ENCODE measurements at places on chromosomes 3 and 15. TPM values are rescaled to one million over a fixed set of nuclear protein-coding genes. Genes with fewer than 3 reads are reported as not detected.

The MORC1 gene
- not detected for total RNA-seq

- H3K27ac ChIP-seq: no peak overlapping the region
- no peak overlapping the region for H3K4me3 ChIP-seq
- no peaks in the 10 kb centered on the region for H3K36me3 ChIP-seq
- no peaks in the 10 kb centered on the region for H3K27me3 ChIP-seq
These were observed 887.4 kb upstream of the EPHA6 start for GRCh38 chr3:95926904-95927501.

The PLA2G4B gene
- total RNA-seq: 1.8 TPM

The NPAP1 gene
- not detected for total RNA-seq

DNA sequence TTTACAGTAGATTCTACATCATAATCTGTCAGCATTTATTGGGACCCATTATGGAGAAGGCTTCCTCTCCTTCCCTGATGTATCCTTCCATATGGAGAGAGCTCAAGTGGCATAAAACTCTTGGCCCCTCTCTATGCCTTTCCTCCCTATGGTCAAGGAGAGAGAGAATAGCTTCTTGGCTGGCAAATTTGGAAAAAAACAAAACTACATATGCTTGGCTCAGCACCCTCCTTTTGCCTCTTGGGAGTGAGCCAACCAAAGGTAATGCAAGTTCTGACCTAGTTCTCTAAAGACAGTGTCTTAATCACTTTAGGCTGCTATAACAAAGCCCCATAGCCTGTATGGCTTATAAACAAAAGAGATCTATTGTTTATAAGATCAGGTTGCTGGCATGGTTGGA lies 37.5 kb downstream of the C3orf70 start:
- H3K36me3 ChIP-seq: no peaks in the 10 kb centered on the region
- no peaks in the 10 kb centered on the region for H3K27me3 ChIP-seq
- DNase-seq: no peak
- H3K4me3 ChIP-seq: no peak overlapping the region
- H3K4me1 ChIP-seq: no peaks in the 10 kb centered on the region

GRCh38 chr3:39990532-39990931 lies 181.1 kb downstream of the MYRIP start:
- H3K4me3 ChIP-seq: no peak overlapping the region
- H3K27me3 ChIP-seq: no peaks in the 10 kb centered on the region
- no peaks in the 10 kb centered on the region for H3K4me1 ChIP-seq

DNA sequence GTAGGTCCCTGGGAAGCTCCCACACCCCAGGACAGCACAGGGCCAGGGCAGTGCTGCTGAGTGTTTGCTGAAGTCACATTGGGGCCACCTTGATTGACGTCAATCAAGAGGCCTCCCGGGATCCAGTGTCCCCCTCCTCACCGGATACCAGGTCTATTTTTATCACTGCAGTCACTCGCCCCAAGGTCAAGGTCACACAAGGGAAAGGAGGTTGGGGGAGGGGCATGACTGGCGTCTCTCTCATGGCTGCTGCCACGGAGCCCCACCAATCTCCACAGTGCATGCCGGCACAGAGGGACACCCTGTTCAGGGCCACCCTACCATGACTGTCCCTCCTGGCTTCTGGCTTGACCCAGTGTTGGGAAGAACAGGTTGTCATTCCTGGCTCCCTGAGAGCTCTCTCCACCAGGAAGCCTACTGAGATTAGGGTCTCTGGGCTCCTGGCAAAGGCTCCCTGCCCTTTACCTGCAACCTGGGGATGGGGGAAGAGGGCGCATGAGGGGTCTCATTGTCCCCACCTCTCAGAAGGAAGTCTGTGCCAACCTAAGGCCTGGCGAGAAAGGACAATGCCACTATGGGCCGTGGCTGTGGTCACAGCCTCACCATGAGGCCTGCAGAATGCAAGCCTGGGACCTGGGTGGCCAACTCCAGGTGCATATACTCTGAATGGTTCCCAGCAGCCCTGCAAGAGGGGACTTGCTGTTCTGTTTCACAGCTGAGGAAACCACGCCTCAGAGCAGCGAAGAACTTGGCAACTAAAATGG lies 1.5 kb downstream of the MYL3 start:
- peaks cover 5% of the 10 kb centered on the region for H3K27me3 ChIP-seq
- no peak overlapping the region for H3K27ac ChIP-seq
- no peaks in the 10 kb centered on the region for H3K36me3 ChIP-seq
- DNase-seq: no peak

DNA sequence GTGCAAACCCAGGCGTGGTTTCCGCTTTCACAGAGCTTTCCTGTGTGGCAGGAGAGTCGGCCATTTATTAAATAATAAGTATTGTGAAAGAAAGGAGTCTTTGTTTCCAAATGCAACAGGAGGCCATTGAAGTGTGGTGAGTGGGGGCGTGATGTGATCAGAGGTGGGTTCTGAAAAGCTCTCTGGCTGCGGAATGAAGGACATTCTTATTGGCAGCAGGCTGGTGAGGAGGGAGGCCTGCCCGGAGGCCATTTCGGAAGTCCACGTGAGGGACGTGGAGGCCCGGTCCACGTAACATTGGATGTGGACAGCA lies 11.1 kb downstream of the ARNT2 start:
- H3K27me3 ChIP-seq: no peaks in the 10 kb centered on the region
- no peak overlapping the region for H3K4me3 ChIP-seq
- H3K36me3 ChIP-seq: no peaks in the 10 kb centered on the region
- DNase-seq: no peak
- peaks cover 11% of the 10 kb centered on the region for H3K4me1 ChIP-seq

- no peaks in the 10 kb centered on the region for H3K36me3 ChIP-seq
- peak; percentile 87 for DNase-seq
- H3K27ac ChIP-seq: peak overlapping the region; percentile 82
- H3K27me3 ChIP-seq: no peaks in the 10 kb centered on the region
These were observed 494.7 kb upstream of the NECTIN3 start for GRCh38 chr3:110576960-110577359.

The RYR3 gene
- 1.5 TPM for total RNA-seq
